ENCODE measurements at places on chromosomes 7 and 10. TPM values are rescaled to one million over a fixed set of nuclear protein-coding genes. Genes with fewer than 3 reads are reported as not detected.

- peak; percentile 37 for DNase-seq
Measured at GRCh38 chr7:105387508-105388355, 989 bp downstream of the SRPK2 start.

- no peak for DNase-seq
Measured at GRCh38 chr10:86374664-86375063, 8.1 kb upstream of the GRID1 start.

GRCh38 chr10:35307297-35307696 lies 29.0 kb upstream of the CCNY start:
- DNase-seq = no peak

DNA sequence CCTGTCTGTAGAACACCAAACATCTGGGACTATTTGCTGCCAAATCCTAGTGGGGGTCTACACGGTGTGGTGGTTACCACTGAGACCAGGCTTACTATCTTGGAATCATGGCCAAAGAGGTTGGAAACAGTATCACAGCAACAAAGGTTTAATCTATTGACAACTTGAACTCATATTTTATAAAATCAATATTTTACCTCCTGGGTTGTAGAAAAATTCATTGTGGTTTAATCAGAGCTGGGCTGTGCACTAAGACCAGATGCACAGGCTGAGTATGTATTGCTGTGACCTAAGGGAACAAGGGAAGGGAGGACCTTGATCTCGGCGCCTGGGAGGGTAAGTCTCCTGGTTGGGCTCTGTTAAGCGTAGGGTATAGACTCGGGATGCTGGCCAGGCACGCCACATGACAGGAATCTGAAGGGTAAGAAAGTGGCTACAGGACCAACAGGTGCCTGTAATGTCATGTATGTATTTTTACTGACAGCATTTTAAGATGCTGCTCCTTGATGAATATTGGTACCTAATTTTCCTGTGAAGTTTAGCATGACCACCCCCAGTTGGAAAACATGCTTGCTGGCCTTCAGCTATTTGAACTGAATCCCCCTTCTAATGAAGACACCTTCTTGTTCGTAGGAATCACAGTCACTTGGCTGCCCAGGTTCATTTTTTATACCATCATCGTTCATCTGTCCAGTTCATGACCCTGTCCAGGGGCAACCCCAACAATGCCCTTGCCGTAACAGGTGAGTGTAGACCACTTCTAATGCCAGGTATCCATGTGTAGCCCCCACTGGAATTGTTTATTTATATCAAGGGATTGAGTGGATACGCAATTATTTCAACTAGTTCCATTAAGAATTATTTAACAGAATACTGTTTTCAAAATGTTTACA lies 79.5 kb downstream of the EZH2 start:
- DNase-seq = no peak

DNA sequence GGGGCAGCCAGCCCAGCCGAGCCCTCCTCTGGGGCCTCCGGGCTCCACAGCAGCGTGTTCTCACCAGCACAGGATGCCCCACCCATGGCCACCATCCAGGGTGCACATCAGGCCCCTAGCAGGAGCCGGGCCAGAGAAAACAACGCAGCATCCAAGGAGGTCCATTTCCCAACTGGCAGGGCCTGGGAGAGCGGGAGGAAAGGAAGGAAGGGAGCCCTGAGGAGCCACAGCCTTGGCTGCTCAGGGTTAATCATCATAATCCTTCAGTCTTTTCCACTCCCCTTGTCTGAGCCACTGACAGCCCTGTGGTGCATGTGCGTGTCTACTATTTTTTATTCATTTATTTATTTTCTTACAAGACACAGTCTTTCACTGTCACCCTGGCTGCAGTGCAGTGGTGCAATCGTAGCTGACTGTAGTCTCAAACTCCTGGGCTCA lies 3.6 kb downstream of the PLAC9 start:
- no peak for DNase-seq

DNA sequence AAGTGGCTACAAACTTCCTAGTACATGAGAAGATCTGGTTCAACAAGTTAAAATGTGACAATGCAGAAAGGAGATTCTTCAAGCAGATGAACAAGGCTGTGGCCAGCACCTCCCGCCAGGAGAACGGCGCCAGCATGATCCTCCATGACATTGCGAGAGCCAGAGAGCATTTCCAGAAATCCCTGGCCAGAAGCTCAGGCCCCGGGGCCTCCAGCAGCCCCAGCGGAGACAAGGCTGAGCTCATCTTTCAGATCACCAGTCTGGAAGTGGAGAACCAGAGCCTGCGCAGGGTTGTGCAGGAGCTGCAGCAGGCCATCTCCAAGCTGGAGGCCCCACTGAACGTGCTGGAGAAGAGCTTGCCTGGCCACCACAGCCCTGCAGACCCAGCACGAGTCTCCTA lies 40.1 kb upstream of the ZNF273 start:
- DNase-seq = no peak

GRCh38 chr7:93914581-93915066 lies 6.9 kb upstream of the GNG11 start:
- DNase-seq = no peak

GRCh38 chr7:156184164-156184563 lies 371.9 kb upstream of the SHH start:
- no peak for DNase-seq

- no peak for DNase-seq
Measured at GRCh38 chr7:31734456-31734855, 47.4 kb downstream of the PPP1R17 start.

- DNase-seq = no peak
Measured at GRCh38 chr7:18570890-18571478, 75.4 kb downstream of the HDAC9 start.

HECW1 gene
- total RNA-seq = not detected

GIMAP5 gene
- 53.8 TPM for total RNA-seq

FAM237B gene
- not detected for total RNA-seq

ENKUR gene
- not detected for total RNA-seq

MACROH2A2 gene
- 3.5 TPM for total RNA-seq

MYL10 gene
- not detected for total RNA-seq
